ENCODE measurements at places on chromosomes 5 and 9.

DNA sequence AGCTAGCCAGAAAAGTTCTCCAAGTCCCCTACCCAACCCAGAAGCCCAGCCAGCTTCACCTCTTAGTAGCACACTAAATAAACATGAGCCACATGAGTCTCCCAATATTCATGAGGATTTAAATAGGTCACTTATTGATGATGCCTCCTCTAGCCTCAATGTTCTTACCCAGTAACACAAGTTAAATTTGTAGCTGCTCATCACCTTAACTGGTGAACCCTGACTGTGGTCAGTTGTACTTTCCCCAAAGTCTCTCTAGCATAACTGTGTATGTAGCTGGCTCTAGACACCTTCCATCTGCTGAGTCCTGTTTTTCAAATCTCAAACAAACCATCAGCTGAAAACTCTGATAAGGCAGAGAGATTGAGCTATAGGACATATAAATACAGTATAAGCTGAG is 100.3 kb upstream of the ELAVL2 start:
- no peak for DNase-seq

GRCh38 chr5:26434688-26435087 is 603.7 kb downstream of the CDH9 start:
- no peak for DNase-seq

- no peak for DNase-seq
These were observed 671 bp downstream of the DUSP1 start for GRCh38 chr5:172770374-172770674.

- DNase-seq, result no peak
These were observed 534 bp upstream of the SAPCD2 start for GRCh38 chr9:137070906-137071275.

DNA sequence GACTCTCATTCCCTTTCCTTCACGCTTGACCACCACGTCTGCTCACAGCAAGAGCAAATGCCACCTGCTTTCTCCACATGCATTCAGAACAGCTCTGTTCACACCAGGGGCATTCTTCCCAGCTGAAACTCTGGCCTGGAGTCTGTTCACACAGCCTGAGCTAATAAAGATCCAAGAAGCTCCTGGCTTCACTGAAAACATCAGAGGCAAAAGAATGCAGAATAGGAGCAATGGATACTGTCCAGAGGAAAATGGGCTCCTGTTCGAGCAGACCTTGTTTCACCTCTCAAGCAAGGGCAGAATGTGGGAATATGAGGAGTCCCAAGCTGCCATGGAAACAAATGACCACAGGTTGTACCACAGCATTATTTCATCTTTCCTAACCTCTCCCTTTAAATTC is 402.7 kb upstream of the TNC start:
- no peak for DNase-seq

DNA sequence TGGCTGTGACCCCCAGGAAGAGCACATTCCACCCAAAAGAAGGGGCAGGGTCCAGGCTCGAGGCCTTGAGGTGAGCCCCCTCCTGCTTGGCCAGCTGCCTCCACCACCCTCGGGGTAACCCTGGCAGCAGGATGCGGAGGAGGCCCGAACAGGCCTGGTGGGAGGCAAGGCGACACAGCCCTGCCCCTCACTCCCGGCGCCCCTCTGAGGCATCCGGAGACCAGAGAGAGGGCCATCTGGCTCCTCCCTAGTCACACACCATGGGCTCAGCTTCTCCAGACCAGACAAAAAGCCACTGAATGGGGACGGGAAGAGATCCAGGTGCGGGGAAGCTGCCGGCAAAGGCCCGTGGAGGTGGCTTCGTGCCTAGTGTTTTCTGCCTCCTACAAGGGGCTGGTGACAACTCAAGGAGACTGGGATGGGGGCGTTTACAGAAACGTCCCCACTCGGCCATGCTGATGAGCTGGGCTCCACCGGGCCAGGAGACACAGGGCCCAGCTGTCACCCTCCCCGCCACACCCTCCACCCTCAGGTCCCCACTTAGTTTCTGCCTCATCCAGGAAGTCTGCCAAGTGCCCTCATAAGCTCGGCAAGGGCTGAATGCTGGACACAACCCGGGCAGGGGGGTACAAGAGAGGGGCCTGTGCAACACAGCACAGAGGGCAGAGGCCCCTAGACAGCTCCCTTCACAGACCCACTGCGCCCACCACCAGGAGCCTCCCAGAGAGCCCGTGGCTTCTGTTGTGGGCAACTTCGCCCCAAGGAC is 41.9 kb downstream of the NACC2 start:
- DNase-seq, result no peak

DNA sequence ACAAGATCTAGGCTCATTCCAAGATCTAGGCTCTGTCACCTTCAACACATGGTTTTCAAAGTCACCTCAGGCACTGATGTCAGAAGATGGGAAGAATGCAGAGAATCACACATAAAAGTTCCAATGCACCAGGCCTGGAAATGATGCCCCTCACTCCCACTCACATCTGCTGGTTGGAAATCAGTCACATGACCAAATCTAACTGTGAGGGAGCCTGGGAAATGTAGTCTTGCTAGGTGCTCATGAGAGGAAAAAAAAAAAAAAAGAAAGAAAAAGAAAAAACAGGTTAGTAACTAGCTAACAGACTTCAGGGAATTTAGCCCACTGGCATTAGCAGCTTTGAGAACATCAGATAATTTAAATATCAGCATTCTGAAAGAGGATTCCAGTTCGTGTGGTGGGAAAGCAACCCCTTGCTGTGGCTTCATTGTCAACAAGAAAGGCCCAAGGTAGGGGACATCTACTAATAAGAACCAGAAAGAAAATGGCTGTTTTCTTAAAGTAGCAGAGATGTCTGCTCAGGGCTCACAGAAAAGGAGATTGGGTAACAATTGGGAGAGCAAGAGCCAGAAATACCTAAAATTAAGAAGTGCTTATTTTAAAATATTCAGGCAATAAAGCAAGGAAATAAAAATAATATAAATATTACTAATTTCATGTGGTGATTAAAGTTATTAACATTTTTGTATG is 614.3 kb downstream of the ACTL7B start:
- DNase-seq, result no peak

DNA sequence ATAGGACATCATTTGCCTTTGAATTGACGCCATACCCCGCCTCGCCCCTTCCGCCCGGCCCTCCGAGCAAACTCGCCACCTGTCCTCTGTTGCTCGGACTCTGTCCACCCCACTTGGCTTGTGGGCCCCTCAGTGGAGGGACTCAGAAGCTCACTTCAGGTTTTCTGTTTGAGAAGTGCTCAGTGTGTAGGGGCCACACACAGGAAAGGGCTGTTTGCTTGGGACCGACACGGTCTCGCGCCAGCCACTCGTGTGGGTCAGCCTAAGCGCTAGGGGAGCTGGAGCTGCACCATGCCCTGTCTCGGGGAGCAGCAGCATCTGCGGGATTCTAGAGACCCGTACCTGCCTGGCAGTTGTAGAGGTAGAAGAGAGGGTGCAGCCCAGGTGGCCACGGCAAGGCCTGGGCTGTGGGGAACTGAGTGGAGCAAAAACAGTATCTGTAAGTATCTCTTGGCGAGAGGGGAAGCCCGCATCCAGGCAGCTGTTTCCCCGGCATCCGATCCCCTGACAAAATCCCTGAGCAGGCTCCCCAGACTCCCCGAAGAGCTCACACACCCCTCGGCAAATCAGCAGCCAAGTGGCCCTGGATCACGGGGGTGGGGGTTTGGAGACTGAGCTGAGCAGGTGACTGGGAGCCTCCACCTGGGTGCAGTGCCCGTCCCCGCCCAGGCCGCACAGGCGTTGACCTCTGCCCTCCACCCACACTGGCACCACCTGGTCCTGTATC is 52.2 kb downstream of the COL5A1 start:
- DNase-seq, result no peak

GRCh38 chr5:123785162-123786071 is 273.4 kb downstream of the CSNK1G3 start:
- DNase-seq, result peak; percentile 77

GRCh38 chr9:86248746-86249145 is 10.7 kb downstream of the C9orf153 start:
- no peak for DNase-seq

- DNase-seq, result peak; percentile 80
These were observed 297.3 kb downstream of the NR3C1 start for GRCh38 chr5:143106174-143106573.

DNA sequence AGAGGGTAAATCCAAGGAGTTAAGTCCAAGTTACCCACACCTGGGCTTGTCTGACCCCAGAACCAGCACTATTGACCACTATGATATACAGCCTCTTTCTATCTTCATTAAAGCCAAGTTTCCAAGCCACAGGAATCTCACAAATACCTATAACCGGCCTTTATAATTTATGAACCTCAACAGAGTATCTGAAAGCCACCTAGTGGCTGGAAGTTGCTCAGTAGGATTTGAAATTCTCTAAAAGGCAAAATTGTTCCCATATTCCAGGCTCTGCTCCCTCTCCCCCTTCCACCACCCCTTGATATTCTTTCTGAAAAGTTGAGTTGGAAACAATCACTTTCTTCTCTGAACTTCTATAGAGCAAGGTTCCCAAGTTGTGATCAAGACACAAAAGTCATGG is 106.4 kb upstream of the GPR151 start:
- no peak for DNase-seq

GRCh38 chr5:125033602-125034001 is 287.2 kb upstream of the ZNF608 start:
- DNase-seq, result no peak

DNA sequence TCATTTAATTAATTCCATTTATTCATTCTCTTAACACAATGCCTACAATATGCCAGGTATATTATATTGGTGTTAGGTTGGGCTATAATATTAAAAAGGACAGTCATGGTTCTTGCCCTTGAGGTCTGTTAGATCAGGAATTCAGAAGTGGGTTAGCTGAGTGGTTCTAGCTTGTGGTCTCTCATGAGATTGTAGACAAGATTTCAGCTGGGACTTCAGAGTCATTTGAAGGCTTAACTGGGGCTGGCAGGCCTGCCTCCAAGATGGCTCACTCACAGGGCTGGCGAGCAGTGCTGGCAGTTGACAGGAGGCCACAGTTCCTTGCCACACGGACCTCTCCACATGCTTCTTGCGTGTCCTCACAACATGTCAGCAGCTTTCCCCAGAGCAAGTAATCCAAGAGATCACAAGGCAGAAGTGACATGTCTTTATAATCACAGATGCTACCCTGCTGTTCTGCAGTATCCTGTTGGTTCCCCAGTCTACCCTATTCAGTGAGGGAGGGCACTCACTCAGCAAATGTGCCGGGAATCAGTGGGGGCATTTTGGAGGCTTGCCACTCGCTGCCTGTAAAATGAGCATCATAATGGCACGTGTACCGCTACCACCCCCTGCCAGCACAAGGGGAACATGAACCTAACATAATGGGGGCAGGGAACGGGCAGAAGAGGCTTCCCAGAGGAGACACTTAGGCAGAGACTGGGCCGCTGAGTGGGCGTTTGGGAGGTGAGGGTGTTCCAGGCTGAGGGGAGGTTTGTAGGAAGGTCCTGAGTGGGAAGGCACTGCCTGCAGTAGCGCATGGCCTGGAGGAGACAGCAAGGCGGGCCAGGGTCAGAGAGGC is 70.0 kb downstream of the EXOSC2 start:
- no peak for DNase-seq

- peak; percentile 70 for DNase-seq
These were observed 463.2 kb upstream of the ZNF608 start for GRCh38 chr5:125209650-125210049.

- DNase-seq, result no peak
These were observed 128.8 kb upstream of the RAD23B start for GRCh38 chr9:107154291-107154690.

GRCh38 chr5:140549237-140550144 is 2.0 kb downstream of the EIF4EBP3 start:
- DNase-seq, result peak; percentile 48

- DNase-seq, result no peak
These were observed 47.0 kb upstream of the CAST start for GRCh38 chr5:96615223-96615622.

- no peak for DNase-seq
These were observed 324.4 kb upstream of the ARRDC3 start for GRCh38 chr5:91707521-91707841.

GRCh38 chr9:108136656-108137055 is 647.1 kb upstream of the KLF4 start:
- DNase-seq, result peak; percentile 36

DNA sequence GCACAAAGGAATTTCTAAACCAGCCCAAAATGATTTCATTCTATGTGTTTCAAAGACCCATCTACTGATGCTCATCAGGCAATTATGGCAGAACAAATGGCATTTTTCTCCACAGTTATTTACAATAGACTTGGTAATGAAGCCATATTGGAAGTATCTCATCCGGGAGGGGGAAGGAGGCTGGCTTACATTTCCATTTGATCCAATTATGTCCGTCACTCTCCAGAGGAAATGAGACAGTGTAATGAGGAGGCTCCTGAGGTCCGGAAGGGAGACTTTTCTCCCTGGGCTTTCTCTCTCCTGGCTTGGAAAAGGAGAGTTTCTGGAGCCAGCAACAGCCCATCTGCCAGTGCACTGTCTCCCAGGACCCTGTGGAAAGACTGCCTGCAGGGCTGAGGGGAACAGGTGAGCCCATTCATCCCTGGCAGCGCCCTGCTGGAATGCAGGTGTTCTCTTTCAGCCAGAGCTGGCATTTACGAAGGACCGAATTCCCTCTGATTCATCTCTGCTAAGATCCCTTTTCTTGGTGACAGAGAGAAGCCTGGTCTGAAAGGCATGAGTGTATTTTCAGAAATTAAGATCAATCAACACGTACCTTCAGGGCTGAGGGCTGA is 54.9 kb upstream of the SAP30L start:
- no peak for DNase-seq

GRCh38 chr9:124180557-124180956 is 77.2 kb upstream of the NEK6 start:
- peak; percentile 46 for DNase-seq

DNA sequence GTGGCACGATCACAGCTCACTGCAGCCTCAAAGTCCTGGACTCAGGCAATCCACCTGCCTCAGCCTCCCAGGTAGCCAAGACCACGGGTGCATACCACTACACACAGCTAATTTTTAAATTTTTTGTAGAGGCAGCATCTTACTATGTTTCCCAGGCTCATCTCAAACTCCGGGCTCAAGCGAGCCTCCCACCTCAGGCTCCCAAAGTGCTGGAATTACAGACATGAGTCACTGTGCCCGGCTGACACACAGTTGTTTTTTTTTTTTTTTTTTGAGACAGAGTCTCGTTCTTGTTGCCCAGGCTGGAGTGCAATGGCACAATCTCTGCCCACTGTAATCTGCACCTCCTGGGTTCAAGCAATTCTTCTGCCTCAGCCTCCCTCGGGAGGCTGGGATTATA is 70.1 kb upstream of the CNOT6 start:
- DNase-seq, result peak; percentile 9

- DNase-seq, result no peak
These were observed 33.3 kb downstream of the SH3PXD2B start for GRCh38 chr5:172421020-172421419.

- no peak for DNase-seq
These were observed 256.8 kb upstream of the IRX4 start for GRCh38 chr5:2139478-2139877.
